Testis (tissue), 5 donors: ENCODE measurements at places on chromosomes 7 and 10. TPM values are rescaled to one million over a fixed set of nuclear protein-coding genes. Genes with fewer than 3 reads are reported as not detected.

DNA sequence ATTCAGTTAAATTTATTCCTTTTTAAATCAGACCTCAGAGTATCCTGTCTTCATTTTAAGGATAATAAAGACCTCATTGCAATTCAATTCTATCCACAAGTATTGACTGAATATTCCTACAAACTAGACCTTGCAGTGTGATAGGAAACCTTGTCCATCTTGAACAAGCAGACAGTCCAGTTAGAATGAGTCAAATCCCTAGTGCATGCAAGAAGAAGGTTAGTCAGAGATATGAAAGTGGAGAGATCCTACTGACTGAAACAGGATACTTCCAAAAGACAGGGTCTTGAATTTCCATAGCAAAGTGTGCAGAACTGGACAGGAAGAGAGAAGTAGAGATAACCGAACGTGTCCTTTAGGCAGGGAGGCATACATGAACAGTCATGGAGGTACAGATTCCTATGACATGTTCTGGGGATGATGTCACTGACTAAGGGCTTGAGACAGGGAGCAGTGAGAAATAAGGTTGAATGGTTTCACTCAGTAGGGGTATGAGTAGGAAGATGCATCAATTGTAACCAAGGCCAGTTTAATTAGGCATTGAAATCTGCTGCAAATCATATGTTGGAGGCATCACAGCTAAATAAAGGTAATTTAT, 45.2 kb downstream of the PPP1R3A start:
- no peak for DNase-seq

DNA sequence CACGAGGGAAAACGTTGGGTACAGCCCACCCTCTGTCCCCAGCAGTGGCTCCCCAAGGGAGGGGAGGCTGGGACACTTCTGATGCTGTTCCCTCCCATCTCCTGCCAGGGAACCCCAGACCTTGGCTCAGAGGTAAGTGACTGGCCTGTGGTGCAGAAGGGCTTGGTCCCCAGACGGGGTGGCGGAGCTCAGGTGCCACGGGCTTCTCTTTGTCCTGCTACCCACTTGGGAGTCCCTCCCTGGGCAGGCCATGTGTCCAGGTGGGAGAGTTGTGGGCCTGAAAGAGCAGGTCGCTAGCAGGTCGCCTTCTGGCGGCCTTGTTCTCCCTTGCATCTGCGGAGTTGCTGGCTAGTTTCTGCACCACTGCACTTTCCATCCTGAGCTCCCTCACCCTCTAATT, 10.1 kb downstream of the ATP5MF start:
- no peak for DNase-seq

DNA sequence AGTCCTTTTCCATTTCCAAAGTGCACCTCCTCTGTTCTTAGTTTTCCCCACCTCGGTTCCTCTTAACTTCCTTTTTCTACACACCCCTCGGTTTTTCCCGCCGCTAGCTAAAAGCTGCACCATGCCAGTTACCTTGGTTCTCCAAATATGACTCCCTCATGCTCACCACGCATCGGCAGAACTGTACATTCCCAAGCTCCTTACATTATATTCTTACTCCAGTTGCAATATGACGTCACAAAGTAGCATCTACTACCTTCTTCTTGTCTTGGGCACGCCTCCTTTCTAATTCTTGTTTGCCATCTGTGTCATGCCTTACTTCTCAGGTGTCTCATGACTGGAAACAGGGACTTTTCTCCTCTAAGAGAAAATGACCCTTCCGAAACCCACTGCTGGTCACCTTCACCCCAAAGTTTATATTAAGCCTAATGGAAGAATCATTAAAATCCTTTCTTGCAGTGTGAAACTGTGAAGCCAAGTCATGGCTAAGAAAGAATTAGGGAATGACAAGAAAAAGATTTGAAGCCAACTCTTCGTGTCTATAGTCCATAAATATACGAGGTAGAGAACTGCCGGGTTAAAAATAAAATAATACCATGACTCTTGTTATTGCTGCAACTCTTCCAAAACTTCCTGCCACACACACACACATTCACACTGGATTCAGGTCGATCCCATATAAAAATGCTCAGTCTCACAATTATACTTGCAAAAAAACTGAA, 1.7 kb downstream of the ESYT2 start:
- DNase-seq: no peak

DNA sequence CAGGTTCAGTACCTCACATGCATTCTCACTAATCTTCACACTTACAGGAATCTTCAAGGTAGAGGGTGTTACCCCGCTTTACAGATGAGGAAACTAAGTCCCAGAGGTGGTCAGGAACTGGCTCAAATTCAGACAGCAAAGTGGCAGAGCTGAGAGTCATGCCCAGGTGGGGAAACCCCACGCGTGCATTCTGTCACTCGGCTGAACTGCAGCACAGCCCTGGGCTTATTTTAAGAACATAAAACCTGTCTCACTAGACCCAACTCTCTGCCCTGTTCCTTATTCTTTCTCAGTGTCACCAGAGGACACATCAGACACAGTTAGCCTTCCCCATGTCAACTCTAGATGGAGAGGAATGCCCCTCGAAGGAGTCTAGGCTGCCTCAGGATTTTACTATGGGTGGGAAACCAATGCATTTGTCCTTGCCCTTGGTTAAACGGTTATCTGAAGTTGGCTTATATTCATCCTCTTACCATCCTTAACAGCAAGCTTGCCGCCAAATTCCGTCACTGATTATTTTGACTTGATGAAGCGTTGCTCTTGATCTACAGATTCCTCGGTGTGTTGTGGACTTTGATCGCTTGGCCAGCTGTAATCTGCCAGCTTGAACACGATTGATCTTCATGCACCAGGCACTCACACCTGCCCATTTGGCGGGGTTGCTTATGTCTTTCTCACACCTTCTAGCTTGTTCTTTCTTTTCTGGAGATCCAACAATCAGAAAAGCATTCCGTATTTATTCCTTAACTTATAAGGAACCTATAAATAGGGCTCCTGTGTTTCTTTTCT, 627.9 kb downstream of the SDK1 start:
- no peak for DNase-seq

The TAS2R39 gene
- total RNA-seq: not detected

The SP8 gene
- total RNA-seq: 2.1 TPM
